ENCODE measurements at places on chromosomes 7 and 10.

GRCh38 chr7:127892488-127893314 lies 138.5 kb downstream of the LRRC4 start:
- no peak for DNase-seq

GRCh38 chr10:79434821-79435251 lies 10.6 kb downstream of the ZCCHC24 start:
- DNase-seq, result peak; percentile 71

- no peak for DNase-seq
These were observed 21.1 kb downstream of the C7orf33 start for GRCh38 chr7:148611692-148612091.

DNA sequence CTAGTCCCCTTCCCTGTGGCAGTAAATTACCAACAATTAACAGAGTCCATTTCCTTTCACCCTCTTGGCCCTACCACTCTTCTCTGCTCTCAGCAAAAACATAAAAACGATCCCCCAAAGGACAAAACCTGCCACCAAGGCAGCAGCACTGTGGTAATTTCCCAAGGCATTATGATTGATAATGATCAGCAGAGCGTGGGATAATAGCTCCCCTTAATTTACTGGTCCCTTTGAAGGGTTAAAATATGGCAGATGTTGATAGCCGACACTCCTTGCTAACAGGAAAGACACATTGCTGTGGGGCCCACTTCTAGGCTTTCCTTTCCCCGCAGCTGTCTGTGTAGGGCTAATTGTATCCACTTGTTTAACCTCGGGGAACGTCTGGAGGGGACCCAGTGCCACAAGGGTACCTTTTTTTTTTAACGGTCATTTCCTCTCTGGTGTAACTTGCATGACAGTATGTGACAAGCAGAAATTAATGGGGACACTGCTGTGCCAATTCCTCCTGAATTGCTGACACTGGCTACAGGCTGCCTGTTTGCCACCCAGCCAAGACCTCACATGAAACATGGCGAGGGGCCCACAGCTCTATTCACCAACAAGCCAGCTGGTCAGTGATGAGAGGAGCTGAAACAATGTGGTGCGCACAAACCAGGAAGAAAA lies 81.3 kb downstream of the CDK6 start:
- peak; percentile 38 for DNase-seq

All from LHCN-M2 (cell line).